ENCODE measurements at places on chromosomes 13 and 19. TPM values are rescaled to one million over a fixed set of nuclear protein-coding genes. Genes with fewer than 3 reads are reported as not detected.

- DNase-seq, result no peak
These were observed 77.2 kb upstream of the TMTC4 start for GRCh38 chr13:100751826-100752225.

DNA sequence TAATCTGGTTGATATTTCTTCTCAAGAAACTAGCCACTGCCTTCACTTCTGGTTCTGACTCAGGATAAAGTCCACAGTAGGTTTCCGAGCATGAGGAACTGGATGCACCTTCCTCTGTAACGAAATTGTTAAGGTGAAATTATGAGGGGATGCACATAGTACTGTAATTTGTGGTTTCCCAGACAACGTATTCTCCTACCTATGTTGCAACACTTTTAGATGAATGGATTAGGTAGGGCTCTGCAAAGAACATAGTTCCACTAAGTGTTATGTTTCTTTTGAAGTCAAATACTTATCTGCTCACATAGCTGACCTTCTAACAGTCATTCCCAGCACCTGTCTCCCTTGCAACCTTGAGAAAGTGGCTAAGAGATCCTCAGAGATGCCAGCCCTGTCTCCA, 5.7 kb upstream of the ZC3H13 start:
- DNase-seq, result no peak

GRCh38 chr13:45402641-45403040, 15.5 kb downstream of the SLC25A30 start:
- DNase-seq, result peak; percentile 29

GRCh38 chr13:98303858-98304257, 126.8 kb upstream of the RNF113B start:
- DNase-seq, result no peak

DNA sequence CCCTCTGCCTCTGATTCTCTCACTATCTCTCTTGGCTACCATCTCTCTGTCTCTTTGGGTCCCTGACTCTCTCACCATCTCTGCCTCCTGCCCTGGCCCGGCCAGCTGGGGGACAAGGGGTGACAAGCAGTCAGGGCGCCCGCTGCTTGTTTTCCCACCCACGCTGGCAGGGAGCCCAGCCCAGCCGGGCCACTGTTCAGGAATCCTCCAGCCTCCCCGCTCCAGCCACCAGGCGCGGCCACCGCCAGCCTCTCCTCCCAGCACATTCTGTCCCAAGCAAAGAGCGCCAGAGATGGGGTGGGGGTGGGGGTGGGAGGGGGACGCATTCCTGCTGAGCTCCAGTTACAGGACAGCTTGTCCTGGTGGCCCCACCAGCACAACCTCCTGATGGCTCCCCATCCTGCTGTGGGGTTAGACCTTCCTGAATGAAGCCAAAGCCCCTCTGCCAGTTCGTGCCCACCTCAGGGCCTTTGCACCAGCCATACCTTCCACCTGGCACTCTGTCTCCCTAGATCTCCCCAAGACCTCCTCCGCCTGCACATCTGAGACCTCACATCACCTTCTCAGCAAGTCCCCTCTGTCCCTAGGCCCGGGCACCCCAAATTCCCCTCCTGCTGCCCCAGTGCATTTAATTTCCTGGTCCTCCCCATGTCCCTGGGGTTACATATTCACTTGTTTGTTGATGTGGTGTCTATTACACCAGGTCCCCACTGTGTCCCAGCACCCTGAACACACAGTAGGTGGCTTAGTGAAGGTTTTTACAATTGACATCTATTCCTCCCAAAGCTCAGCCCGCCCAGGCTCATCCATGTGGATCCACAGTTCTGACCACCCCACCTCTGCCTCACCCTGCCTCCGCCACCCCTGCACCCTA, 12.5 kb downstream of the ARRDC2 start:
- peak; percentile 86 for DNase-seq

- DNase-seq, result no peak
These were observed 22.6 kb downstream of the MED4 start for GRCh38 chr13:48072304-48072703.

GRCh38 chr19:56333506-56333905, 18.9 kb upstream of the ZSCAN5A start:
- DNase-seq, result peak; percentile 43

DNA sequence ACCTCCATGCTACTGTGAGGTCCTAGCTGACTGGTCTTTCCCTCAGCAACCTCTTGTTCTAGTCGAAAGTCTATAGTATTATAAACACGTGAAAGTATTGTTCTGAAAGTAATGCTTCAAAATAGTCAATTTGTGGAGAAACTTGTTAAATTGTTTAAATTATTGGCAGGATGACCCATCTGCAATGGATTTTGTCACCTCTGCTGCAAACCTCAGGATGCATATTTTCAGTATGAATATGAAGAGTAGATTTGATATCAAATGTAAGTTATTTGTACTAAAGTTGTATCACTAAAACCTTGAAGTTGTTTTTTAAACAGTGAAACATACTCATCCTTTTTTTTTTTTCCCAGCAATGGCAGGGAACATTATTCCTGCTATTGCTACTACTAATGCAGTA, 25.9 kb downstream of the UBA2 start:
- no peak for DNase-seq

DNA sequence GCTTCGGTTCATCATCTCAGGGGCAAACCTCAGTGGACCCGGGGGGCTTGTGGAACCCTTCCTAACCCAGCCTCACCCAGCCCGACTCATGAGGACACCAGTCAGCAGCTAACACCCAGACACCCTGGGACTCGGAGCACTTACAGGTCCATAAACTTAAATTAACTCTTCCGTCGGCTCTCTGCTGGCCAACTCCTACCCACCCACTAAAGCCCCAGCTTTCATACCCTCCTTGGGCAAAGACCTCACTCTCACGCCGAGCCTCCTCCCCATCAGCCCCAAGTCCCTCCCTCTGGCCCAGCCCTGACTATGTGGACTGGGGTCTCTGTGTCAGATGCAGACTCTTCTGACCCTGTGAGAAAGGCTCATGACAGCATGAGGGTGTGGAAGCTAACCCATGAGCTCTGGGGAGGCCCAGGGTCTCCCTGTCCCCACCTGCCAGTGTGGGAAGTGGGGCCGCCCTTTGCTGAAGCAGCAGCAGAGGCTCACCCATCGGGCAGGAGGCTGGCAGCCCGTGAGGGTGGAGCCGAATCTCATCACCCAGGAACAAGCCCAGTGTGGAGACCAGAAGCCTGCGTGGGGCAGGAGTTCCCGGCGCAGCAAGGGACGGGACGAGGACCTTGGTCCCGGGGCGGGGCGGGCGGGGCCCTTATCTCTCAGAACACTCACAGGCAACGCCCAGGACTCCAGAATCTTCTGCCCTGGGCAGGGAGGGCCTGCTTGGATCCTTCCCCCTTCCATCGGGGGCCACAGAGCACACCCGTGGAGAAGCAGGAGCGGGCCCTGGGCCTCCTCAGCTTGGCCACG, 19.8 kb downstream of the TCF3 start:
- DNase-seq, result no peak

DNA sequence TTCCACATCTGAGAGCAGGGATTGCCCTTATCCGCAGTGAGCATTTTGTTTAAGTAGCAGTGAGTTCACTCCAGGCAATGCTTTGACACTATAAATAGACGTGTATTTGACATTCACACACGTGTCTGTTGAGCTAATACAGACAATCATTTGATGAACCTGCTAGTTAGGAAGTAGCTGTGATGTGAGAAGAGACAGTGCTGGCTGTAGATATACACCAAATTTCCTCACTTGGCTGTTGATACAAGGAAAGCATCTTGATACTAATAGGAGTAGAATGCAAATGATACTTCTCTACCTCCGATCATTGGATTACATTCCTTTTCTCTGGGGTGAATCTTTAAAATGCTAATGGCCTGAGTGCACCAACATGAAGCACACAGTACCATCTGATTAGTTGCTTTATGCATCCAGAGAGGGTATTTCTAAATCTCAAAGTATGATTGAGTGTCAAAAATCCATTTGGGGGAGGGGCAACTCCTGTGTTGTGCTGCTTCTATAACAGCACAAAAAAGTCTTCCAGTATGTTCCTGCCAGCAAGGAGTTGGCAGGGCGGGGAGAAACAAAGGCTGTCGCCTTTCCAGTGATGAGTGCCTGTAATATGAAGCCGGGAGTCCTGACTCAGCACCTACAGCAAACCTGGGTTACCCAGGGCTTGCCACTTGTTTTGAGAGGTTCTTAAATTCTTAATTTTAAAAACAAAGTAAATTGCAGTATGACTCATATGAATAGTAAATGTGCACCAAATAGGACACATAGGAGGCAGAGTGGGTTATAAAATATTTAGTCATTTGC, 7.0 kb downstream of the CUL4A start:
- DNase-seq, result peak; percentile 63

DNA sequence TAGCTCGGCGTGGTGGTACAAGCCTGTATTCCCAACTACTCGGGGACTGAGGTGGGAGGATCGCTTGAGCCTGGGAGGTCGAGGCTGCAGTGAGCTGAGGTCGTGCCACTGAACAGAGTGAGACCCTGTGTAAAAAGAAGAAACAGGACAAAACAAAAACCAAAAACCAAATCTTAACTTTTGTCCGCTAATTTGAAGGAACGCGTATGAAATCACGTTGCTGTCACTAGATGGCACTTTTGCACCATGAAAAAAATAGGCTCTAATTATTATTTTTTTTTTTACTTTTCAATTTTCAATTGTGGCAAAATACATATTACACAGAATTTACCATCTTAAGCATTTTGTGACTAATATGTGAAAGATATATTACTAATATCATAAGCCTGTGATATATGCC, 17.6 kb upstream of the ZNF835 start:
- DNase-seq, result no peak

DNA sequence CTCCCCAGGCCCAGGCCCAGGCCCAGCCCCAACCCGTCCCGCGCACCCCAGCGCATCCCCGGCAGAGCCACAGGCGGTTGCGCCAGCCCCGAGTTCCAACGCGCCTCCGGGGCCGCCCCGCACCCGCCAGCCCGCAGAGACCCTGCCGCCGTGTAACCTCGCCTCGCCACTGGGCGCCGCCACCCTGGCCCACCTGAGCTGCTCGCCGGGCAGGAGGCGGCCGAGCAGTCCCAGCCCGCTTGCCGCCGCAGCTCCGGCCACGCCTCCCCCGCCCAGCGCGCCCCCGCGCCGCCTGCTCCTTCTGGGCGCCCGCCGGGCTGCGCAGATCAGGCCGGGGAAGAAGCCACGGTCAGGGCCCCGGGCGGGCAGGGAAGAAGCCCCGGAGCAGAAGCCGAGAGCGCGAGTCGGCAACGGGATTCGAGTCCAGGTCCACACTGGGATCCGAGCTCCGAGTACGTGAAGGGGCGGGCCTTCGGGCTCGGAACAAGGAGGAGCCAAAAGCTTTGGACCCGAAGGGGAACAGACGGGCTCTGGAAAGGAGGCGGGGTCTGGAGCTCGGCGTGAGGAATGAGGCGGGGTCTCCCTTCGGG, at the start of gene MBOAT7:
TSS of gene MBOAT7 (minus strand) at position 436 of the 590 bp plus-strand sequence. CDS start 1,072 bp downstream, outside the sequence.
- no peak for DNase-seq

GRCh38 chr13:97256343-97256783, 34.2 kb downstream of the MBNL2 start:
- DNase-seq, result peak; percentile 35

- DNase-seq, result peak; percentile 58
These were observed 4.4 kb upstream of the LTBP4 start for GRCh38 chr19:40596608-40597328.

GRCh38 chr13:96279904-96280303, 190.0 kb downstream of the HS6ST3 start:
- DNase-seq, result no peak

- peak; percentile 86 for DNase-seq
These were observed at the start of gene ZNF284 for GRCh38 chr19:44071824-44072542. Gene ZNF284, plus strand, starts transcription at chr19:44072159. Its CDS starts 4,231 bp downstream, at chr19:44076390.

GRCh38 chr13:99321709-99322108, 14.5 kb upstream of the GPR183 start:
- DNase-seq, result no peak

DNA sequence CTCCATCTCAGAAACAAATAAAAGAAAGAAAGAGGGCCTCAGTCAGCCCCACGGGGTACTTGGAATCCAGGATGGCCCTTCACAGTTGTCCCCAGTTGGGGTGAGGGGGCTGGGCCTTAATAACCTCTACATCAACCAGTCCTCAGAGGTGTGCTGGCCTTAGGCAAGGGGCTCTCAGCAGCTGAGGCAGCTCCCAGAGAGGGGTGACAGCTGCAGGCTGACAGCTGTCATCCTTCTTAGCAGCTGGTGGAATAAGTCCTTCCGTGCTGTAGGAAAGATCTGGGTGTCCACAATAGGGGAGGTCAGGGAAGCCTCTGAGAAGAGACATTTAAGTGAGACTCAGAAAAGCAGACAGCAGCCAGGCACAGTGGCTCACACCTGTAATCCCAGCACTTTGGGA, 7.4 kb downstream of the BCAM start:
- DNase-seq, result no peak

- DNase-seq, result no peak
These were observed 40.1 kb downstream of the PSPC1 start for GRCh38 chr13:19742643-19743042.

- no peak for DNase-seq
These were observed 95.8 kb downstream of the CCNA1 start for GRCh38 chr13:36528105-36528504.

GRCh38 chr19:17579661-17580244, 24.3 kb downstream of the COLGALT1 start:
- DNase-seq, result no peak

DNA sequence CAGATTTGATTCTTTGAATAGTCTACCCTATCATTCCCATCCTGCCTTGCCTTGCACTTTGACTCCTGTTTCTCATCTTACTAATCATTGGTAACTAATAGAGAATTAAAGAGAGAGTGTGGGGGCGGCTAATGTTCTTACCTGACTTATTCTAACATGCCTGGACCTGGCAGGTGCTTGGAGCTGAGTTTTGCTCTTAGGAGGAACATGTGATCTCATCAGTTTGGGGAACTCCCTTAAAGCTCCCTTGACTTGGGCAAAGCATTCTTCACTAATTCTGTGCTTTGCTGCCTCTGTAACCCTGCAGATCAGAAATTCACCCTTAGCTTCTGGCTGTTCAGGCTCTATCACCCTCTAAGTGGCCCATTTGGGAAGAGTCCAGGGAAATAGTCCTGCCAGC, 861.1 kb downstream of the GPC5 start:
- no peak for DNase-seq

DNA sequence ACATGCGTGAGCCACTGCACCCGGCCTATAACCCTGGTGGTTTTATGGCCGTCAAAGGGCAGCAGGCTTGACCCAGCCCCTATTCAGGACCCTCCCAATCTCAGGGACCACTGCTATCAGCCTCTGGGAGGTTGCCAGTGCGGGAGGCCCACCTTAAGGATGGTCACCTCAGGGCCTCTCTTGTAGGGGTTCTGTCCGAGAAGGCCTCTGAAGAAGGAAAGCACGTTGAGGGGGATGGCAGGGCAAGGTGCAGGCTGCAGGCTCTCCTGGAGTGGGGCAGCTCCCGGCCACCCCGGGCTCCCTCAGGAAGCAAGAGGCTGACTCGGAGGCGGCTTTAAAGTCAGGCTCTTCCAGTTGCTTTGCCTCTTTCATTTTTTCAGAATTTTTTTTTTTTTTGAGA, 6.0 kb upstream of the GRTP1 start:
- no peak for DNase-seq

GRCh38 chr19:47786566-47786965, 8.1 kb downstream of the SELENOW start:
- DNase-seq, result no peak

The SRRM5 gene
- total RNA-seq, result 2.1 TPM

The SIGLEC5 gene
- 0.52 TPM for total RNA-seq

The CCL25 gene
- not detected for total RNA-seq

The MEIS3 gene
- total RNA-seq, result 1.3 TPM

The ALG5 gene
- 35.3 TPM for total RNA-seq

The EPS8L1 gene
- total RNA-seq, result 23.3 TPM
